ENCODE measurements at places on chromosomes 1 and 21.

- no peak for DNase-seq
Measured at GRCh38 chr1:46284058-46284457, 19.4 kb downstream of the LRRC41 start.

- DNase-seq: no peak
Measured at GRCh38 chr1:158564608-158565007, 5.8 kb downstream of the OR6P1 start.

- DNase-seq: no peak
Measured at GRCh38 chr1:64031236-64031635, 172.2 kb upstream of the UBE2U start.

DNA sequence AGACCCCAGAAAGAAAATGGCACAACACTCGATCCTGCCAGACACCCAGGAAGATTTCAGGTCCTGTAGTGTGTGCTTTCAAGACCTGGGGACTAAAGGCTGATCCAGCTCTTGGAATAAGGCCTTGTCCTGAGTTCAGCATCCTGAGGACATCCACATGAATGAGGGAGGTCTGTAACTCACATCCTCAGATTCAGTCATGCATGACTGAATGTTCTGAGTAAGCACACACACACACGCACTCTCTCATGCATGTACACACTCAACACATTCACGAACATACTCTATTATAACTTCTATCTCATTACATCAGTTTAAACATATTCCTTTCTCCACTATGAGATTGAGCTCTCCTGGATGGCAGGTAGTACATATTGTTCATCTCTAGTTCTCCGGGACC, 273.4 kb upstream of the BEND5 start:
- DNase-seq: no peak

- no peak for DNase-seq
Measured at GRCh38 chr21:44875316-44875700, 1.8 kb upstream of the PTTG1IP start.
